Pons (tissue), 1 donor: ENCODE measurements at places on chromosomes 7 and 10.
A peak's percentile ranks its signal among the peaks of the same experiment; 100 is the strongest.

- DNase-seq: no peak
Measured at GRCh38 chr10:14039968-14040668, 290.6 kb downstream of the FRMD4A start.

DNA sequence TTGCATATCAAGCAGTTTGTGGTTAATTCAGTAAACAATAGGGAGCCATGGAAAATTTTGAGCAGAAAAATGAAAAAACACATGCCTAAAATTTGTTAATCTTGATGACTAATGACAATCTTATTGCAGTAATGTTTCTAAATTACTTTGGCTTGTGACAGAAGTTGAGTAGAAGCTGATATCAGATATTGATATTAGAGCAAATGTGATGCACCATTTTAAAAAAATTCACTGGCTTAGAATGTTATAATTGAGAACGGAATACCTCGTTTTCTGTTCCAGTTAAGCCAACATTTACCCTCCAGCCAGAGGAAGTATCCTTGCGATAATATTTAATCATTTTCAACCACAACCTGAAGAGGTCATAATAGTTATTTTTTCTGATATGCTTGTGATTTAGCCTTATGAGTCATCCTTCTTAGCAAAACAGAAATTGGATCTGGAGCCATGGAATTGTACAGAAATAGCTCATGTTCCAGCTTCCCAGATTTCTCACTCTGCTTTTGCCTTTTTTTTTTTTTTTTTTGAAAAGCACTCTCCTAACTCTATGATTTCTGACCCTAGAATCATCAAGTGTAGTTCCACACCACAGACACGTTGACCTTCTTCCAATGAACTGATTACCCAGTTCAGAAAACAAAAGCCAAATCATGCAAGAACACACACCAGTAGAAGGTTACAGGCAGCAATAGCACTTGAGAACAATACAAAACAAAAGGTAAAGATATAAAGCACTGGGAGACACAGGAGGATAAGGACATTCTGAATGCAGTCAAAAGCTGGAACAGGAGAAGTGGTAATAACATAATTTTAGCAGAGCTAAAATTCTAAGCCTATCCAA, 96.8 kb upstream of the PHYHIPL start:
- DNase-seq: peak; percentile 28

GRCh38 chr10:116226053-116226452, 47.0 kb downstream of the GFRA1 start:
- no peak for DNase-seq

GRCh38 chr7:150323682-150324372, 482 bp upstream of the ACTR3C start:
- DNase-seq: no peak

- DNase-seq: peak; percentile 59
Measured at GRCh38 chr10:16891375-16892313, 74.4 kb upstream of the RSU1 start.

GRCh38 chr10:125990974-125991373, 94.6 kb downstream of the FANK1 start:
- no peak for DNase-seq

GRCh38 chr10:11906714-11907113, 83.6 kb downstream of the PROSER2 start:
- DNase-seq: no peak

GRCh38 chr7:2838873-2839578, 5.1 kb downstream of the GNA12 start:
- peak; percentile 30 for DNase-seq

- peak; percentile 12 for DNase-seq
Measured at GRCh38 chr10:62710182-62710581, 94.3 kb upstream of the ADO start.

- DNase-seq: no peak
Measured at GRCh38 chr10:67222934-67223333, 297.1 kb downstream of the LRRTM3 start.

DNA sequence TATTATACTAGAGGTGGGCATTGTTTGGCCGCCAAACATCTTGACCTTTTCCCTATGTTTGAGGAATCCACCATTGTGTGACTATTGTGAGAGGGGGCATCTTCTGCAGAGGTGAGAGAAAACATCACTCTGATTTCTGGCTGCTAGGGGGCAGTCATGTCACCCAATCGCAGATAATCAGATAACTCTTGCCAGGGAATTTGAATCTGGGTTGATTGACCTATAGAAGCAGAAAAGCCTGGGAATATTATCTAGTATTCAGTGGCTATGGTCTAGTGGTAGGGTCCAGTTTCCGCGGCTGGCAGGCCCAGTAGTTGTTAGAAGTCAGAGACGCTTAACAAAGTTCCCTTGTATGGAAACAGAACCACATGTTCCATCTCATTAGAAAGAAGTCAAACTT, 808.5 kb downstream of the PHTF2 start:
- DNase-seq: peak; percentile 56

GRCh38 chr10:79209831-79210230, 137.4 kb upstream of the PPIF start:
- no peak for DNase-seq

- DNase-seq: no peak
Measured at GRCh38 chr10:51097546-51097945, 23.3 kb downstream of the PRKG1 start.

- DNase-seq: no peak
Measured at GRCh38 chr7:137235434-137235833, 108.1 kb downstream of the PTN start.

GRCh38 chr10:47288916-47289495, 11.0 kb upstream of the GDF10 start:
- DNase-seq: no peak

DNA sequence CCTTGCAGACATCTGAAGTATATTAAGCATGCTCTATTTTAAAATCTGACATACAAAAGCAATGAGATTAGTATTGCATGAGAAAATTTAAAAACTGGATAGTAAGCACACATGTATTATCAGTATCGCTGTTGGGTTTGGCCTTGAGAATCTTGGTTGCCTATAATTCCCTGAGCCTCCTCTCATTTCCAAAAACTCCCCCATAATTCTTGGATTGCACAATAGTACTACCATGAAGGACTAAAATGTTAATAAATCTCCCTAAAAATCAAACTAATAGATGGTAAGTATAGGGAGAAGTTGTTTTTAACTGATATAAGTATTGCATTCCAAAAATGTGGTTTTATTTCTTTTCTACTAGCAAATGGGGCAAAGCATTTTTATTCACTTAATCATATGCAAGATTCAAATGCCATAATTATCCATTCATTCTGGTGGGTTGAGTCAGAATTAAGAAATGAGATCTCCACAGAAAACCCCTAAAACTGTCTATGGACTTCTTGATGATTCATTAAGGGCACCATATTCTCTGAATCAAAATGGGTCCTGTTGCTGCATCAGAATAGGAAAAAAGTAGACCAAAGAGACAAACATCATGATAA, 10.3 kb upstream of the VIM start:
- DNase-seq: no peak

GRCh38 chr10:133544506-133544905, 17.3 kb downstream of the CYP2E1 start:
- no peak for DNase-seq

DNA sequence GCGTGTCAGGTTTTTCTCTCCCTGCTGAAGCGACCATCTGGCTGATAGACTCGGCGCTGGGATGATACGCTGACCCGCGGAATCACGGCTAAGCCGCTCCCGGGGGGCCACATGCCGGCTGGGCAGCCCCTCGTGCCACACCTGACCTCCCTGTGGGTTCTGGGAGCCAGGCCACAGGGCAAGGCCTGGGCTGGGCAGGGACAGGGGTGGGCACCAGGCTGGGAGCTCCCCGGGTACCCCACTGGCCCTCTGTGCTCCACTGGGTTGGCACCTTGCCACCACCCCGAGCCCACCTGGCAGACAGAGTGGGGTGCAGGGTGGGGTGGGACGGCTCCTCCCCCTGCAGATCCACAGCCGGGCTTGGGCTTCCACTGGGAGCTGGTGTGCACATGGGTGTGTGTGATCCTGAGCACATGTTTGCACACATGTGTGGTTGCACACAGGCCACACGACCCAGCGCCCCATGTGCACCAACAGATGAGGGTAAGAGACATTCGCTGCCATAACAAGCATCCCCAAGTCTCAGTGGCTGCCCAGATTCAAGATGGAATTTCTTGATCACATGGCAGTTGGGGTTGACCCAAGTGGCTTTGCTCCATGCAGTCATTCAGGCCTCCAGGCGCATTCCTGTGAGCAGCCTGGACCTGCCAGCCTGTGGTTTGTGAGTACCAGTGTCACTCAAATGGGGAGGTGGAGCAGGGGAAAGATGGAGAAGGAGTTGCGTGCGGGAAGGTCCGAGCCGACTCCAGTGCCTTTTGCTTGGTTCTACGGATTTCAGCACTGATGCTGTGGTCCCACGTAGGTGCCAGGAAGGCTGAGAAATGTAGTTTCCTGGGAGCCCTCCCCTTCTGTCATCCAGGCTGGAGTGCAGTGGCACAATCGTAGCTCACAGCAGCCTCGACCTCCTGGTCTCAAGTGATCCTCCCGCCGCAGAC, 79.7 kb downstream of the UNCX start:
- DNase-seq: no peak
